SIG-M5 (cell line): ENCODE measurements at places on chromosomes 6 and 20.

- DNase-seq, result no peak
These were observed 5.6 kb upstream of the MAN1A1 start for GRCh38 chr6:119355157-119355556.

DNA sequence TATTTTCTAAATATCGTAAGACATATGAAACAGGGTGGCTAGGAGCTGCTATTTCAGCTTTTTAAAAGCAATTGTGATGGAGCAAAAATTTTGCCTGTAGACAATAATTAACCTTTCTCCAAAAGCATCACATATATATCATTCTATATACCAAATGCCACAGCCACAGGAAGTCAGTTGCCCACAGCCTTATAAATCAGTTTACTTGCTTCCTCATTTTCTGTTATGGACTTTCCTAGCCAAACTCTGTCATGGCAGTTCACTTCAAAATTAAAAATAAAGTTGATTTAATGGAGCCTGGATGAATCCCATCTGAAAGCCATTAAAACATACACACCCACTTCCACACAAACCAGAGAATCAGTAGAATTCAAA lies 93.4 kb upstream of the NHSL1 start:
- DNase-seq, result peak; percentile 10

- no peak for DNase-seq
These were observed 2.1 kb downstream of the HNF4A start for GRCh38 chr20:44357555-44358125.

DNA sequence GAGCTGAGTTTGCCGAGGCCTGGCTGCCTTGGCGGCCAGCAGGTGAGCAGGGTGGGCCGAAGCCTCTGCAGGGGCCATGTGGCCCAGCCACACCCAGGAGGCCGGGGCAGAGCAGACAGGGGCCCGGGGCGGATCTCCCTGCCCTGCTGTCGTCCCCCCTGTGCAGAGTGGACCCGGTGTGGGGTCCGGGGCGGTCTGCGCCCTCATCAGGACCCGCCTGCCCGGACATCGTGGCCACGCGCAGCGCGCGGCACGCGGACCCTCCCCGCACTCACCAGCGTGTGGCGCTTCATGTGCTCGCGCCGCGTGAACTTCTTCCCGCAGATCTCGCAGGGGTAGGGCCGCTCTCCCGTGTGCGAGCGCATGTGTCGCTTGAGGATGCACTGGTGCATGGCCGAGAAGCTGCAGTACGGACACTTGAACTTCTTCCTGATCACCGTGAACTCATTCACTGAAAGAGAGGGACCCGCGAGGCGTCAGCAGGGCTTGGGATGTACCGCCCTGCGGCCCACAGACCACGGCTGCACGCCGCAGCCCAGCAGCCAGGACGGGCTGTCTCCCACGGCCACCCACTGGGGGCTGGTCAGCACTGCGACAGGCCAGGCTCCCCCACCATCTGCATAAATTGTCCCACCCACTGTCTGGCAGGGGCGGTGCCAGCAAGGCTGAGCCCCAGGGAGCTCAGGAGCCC lies 13.0 kb downstream of the SLC2A4RG start:
- no peak for DNase-seq

DNA sequence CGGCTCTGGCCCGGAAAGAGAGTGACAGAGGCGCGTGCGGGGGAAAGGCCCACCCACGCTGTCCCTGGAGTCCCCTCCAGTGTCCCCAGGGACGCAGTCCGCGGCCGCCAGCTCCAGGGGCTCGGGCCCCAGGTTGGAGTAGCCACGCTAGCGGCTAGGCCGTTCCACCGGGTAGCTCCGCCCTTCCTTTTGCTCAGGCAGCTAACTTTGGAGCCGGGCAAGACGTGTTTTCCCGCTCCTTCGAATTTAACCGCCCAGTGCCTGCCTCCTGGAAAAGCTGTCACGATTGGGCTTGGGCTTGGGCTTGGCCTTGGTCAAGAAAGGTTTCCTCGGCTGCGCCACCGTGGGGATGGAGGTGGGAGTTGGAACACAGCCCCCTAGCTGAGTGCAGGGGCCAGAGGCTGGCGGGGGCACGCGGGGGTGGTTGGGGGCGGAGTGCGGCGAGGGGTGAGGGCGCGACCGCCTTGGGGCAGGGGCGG lies 4.7 kb downstream of the LINC00237 start:
- DNase-seq, result no peak

DNA sequence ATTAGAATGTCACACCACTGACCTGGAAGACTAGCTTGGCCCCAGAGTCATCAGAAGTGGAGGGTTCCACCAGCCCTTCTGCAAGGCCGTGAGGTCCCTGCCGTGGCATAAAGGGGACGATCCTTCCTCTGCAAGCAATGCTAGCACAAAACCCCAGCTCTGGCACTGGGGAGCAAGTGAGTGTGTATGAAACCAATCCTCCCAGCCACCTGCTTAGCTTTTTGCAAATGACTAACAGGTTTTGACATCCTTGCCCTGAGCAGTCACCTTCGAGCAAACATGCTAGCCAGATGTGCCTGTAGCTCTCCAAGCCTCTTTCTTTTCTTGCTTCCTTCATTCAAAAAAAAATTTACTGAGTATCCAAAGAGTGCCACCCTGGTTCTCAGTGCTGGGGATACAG lies 8.6 kb downstream of the SULF2 start:
- no peak for DNase-seq

GRCh38 chr20:1034415-1034789 lies 32.3 kb upstream of the RSPO4 start:
- no peak for DNase-seq

DNA sequence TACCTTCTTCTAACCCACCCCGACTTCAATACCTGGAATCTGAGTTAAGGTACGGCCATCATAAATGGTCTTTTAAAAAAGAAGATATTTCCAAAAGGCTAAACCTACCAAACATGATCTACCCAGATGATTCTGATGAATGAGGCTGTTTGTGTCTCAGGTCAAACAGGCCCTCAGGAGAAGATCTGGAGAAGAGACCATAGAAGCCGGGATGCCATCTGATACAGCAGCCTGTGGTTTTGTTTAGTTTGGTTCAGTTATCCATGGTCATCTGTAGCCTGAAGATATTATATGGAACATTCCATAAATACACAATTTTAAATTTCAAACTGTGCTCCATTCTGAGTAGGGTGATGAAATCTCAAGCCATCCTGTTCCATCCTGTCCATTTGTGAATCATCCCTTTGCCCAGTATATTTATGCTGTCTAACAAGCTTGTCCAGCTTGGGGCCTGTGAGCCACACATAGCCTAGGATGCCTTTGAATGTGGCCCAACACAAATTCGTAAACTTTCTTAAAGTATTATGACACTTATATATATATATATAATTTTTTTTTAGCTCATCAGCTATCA lies 4.0 kb upstream of the CAP2 start:
- no peak for DNase-seq

DNA sequence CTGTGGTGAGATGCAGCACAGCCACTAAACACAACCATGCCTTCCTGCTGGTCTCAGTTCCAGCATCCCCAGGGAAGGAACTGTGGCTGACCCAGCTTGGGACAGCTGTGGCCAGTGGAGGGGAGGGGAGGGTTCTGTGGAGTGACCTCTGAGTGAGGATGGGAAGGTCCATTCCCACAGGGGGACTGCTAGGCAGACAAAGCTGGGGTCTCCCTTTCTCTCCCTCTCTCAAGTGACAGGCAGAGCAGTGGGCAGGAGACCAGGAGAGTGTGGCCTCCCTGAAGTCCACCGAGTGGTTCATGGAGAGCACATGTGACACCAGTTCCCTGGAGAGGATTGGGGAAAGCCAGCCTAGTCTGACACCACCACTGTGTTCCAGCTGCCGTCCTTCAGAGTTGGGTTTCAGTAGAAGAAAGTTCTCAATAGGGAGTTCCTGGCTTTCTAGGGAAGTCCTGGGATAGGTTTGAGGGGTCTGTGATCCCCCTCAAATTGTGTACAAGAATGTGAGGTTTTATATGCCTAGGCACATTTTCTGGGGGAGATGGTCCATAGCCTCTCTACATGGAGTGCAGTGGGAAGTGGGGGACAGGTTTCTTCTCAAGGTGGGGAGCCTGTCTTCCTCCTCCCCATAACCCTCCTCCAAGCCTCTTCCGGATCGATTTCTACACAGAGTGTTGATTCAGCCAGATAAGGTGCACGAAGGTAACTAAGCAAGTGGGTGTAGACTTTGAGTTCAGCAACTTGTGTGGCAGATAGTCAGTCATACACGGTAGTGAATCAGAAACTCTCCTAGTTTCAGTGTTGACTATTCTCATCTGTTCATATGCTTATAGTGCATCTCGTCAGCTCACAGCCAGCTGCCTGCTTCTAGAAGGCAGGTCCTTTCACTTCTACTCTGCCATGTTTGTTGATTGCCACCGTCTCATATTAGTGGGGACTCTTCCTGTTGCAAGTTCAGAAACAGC lies 18.9 kb downstream of the MANBAL start:
- no peak for DNase-seq

DNA sequence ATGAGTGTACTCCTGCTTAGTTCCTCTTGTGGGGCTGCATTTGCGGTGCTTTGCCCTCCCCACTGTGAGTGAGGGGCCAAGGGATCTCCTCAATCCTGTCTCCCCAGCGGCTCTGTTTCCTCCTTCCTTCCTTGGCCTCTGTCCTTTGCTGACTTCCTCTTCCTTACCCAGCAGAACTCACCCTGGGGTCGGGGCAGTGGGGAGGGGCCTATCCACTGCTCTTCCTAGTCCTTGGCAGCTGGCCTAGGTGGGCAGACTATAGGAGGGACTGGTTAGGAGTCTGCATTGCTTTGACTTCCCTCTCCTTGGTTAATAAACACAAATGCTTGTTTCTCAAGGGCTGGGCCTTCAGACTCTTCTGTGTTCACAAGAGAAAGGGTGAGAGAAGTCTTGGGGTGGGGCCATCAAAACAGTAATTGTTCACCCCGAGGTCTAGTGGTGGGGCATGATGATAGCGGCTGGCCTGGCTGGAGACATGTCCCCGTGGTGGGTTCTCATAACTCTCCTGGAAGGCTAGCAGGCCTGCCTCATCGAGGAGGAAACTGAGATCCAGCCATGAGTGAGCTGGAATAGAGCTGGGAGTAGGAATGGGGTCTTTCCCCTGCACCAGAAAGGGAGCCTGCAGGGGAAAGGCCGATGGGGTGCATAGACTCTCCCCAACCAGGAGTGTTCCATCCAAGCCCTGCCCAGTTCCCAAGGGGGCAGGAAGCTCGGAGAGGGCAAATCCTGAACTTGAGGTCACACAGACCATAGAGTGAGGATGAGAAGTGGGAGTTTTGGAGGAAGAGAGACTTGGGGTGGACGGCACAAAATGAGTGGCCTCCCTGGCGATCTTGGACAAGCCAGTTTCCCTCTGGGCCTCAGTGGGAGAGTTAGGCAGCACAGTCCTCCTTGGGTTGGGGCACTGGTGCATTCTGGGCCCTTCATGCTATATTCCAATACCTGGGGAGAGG lies 12.7 kb downstream of the FAM110A start:
- DNase-seq, result no peak

GRCh38 chr20:58870293-58871014 lies 17.9 kb downstream of the GNAS start:
- no peak for DNase-seq

- DNase-seq, result no peak
These were observed 12.3 kb downstream of the PPIL1 start for GRCh38 chr6:36862164-36862847.

GRCh38 chr6:163474581-163474980 lies 60.1 kb downstream of the QKI start:
- DNase-seq, result no peak

GRCh38 chr20:4216142-4216735 lies 200.9 kb upstream of the RNF24 start:
- DNase-seq, result no peak

DNA sequence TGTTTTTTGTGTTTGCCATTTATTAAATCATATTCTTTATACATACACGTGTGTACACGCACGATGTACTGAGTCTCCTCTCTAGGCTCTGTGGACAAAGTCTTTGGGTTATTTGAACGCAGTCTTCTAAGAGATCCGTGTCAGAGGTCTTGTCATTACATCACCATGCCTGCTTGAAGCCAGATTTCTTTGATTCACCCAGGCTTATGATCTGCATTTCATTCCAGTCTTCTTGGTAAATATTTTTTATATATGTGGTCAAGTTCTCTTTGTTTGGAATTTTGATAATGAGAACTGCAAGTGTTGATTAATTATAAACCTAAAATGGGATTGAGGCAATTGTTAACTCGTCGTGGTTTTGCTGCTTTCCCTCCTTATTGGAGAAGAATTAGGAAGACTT lies 34.6 kb downstream of the KCNS1 start:
- no peak for DNase-seq

DNA sequence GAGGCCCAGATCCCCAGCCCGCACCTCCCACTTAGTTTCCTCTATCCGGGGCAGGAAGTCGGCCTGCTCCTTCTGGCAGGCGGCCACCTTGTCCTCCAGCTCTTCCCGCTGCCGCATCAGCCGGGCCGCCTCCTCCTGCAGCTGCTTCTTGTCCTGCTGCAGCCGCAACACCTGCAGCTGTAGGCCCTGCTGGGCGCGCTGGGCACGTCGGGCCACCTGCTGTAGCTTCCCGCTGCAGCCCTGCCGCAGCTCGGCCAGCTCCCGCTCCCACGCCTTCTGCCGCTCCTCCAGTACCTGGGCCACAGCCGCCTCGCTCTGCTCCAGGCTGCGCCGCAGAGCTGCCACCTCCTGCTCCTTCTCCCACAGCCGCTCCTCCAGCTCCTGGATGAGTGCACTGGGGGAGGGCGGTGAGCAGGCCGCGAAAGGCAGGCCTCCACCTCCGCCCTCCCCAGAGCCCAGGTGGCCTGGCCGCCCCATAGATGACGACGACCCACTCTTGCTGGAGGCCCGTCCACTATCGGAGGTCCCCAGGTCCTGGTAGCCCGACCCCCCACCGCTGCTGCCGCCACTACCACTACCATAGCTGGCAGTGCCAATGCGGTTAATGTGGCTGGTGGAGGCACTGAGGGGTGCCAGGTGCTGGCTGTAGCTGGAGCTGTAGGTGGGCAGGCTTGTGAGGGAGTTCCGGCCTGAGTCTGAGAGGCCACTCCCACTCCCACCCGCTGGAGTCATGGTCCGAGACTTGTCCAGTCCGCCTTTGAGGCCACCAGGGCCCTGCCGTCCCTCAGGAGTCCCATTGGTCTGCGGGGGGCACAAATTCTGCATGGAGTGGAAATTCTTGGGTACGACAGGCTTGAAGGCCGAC lies 6.0 kb upstream of the FASTKD5 start:
- no peak for DNase-seq

DNA sequence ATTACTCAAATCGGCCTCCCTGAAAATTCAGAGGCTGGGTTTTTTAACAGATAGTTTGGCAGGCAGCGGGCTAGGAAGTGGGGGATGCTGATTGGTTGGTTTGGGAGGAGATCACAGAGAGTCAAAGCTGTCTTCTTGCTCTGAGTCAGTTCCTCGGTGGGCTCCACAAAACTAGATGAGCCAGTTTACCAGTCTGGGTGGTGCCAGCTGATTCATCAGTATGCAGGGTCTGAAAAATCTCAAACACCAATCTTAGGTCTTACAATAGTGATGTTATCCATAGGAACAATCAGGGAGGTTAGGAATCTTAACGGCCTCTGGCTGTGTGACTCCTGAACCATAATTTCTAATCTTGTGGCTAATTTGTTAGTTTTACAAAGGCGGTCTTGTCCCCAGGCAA lies 190.7 kb downstream of the C6orf118 start:
- DNase-seq, result no peak

- no peak for DNase-seq
These were observed 33.6 kb downstream of the SAMHD1 start for GRCh38 chr20:36917943-36918342.
